T-helper 17 cell (primary cell): ENCODE measurements at places on chromosomes 1 and 21.

DNA sequence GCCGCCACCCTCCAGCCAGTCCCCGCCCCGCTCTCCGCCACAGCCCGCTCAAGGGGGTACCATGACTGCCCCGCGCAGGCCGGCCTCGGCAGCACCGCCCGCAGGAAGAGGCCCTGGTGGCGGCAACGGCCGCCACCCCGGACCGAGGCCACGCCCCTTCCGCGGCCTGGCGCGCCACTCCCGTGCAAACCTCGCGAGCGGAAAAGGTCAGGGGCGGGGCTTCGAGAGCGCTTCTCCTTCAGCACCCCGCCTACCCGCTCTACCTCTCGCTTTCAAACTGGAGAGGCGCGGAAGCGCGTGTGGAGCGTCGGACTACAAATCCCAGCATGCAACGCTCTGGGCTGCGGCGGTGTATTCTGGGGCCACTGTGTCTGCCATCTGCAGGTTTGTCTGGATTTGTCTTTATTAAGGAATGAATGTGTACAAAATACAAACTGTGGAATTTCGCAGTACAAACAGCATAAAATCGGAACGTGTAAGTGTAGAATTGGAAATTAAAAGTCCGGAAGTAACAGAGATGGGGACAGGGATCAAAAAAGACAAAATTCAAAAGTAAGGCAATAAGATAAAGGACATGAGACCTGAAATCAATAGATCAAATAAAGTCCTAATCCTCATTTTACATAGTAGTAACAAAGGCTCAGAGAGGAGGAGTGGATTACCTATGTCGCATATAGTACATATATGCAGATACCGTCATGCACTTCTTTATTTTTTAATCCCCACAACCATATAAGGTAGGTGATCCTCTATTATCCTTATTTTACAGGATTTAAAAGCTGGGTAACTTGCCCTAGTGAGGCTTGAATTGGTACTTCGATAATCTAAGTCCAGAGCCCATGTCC is 464 bp upstream of the ADSS2 start:
- peak; percentile 97 for DNase-seq

DNA sequence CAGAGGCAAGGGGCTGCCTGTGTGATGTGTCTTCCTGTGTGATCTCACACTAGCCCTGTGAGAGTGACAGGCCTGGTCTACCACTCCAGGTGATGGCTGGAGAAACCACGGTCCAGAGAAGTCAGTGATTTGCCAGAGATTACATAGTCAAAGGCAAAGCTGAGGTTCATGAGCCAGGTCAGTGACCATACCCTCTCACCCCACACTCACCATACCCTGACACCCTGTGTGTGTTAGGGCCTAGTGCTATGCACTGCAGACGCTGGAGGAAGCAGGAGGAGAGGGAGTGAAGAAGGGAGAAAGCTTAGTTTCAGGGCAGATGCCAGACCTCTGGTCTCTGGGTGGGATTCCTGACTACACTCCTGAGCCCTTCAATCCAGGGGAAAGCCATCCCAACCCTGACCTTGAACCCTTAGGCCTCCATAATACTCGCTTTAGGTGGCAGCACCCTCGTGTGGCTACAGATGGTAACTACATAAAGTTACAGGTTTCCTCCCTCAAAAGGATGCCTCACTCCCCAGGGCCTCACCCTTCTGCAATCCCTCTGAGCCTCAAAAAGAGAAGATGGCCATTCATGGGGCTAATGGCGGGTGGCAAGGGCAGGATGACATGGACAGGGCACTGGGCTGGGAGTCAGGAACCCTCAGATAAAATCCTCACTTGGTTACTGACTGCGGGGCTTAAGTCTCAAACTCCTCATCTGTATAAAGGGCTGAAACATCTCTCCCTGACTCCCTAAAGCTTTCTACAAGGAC is 20.8 kb upstream of the SDC3 start:
- DNase-seq = no peak

DNA sequence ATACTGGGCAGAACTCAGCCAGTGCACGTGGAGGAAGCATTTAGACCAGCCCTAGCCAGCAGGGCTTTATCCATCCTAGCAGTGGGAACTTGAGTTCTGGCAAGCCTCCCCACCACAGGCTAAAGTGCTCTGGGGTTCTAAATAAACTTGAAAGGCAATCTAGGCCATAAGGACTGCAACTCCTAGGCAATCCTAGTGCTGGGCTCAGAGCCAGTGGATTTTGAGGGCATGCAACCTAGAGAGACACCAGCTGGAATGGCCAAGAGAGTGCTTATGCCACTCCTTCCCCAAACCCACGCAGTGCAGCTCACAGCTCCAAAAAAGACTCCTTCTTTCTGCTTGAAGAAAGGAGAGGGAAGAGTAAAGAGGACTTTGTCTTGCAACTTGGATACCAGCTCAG is 70.5 kb upstream of the APOBEC4 start:
- no peak for DNase-seq

GRCh38 chr1:209008586-209008985 is 574.9 kb upstream of the CAMK1G start:
- no peak for DNase-seq

DNA sequence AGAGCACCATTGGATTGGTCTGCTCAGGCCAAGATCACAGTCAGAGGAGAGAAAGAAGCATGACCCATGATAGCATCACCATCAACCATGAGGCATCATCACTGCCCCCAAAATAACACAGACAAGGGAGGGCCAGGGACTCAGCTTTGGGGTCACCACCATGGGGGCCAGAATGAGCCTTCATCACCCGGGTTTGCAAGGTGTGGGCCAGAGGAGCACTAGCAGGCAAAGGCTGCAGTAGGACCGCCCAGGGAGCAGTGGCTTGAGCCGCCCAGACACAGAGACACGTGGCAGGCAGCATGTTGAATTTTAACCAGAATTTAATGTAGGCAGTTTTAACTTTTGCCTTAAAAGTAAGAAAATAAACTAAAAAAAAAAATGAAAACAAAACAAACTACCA is 53.7 kb upstream of the TMPRSS2 start:
- no peak for DNase-seq

DNA sequence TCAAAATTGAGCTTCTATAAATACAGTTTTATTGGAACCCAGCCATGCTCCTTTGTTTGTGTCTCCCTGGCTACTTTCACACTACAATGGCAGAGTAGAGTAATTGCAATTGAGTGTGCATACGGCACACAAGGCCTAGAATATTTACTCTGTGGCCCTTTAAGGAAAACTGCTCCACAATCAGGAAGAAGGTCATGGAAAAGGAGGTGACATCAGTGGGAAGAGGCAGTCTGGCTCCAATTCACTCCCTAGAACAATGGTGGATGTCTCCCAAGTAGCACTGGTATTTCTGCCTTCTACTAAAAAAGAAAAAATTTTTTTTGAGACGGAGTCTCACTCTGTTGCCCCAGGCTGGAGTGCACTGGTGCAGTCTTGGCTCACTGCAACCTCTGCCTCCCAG is 51.3 kb downstream of the KRTAP19-8 start:
- no peak for DNase-seq

DNA sequence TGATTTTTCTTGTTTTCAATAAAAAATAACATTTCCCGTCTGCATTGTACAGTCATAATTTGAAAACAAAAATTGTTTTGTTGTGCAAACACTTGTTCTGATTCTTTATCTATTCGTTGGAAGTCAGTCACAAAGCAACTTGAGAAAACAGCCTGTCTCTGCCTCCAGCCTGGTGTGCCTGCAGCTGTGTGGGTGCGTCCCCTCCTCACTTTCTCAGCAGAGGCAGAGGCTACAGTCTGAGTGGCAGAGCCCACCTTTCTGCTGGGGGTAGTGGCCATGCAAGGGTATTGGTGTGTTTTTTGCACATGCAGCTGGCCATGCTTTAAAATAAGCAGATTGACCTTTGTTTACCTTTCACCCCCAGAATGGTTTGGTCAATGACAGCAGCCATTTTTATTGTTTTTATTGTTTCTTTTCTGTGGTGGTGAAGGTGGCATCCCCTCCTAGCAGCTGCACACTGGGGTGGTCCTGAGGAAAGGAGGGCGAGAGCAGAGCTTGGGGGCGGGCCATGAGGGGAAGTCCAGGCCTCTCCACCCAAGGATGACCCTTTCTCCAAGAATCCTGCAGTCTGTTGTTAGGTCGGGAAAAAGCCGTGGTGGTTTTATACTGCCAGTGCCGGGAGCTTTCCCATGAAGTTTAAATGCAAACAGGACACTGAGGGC is 159.6 kb downstream of the PCBP3 start:
- DNase-seq = no peak

- DNase-seq = no peak
Measured at GRCh38 chr1:179586107-179586823, 5.4 kb upstream of the TDRD5 start.

DNA sequence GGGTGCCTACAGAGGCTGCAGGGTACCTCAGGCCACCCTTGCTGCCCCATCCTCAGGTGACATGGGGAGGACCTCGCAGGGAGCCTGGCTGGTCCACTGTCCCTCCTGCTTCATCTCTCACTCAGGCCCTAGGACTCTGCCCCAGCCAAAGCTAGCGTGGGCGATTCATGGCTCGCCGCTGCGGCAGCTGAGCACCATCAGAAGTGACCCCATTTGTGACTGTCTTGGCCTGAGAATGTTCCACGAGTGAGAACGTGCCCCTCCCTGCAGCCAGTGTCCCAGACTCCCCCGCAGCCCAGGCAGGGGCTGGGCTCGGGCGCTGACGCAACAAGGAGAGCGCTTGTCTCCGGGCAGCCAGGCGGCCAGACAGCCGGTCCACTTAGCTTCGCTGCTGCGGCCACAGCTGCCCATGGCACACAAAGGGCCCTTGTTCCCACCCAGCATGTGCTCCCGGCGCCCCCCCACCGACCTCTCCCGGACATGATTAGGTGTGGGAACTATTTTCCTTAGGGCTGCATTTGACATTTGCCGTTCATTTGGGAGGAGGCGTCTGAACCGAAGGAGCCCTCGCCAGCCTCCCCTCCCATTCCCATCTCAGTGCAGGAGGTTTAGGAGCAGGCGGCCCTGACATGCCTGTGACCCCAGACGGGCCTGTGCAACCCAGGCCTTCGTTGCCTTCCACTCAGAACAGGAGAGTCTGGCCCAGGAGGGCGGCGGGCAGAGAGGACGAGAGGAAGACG is 19.3 kb upstream of the POFUT2 start:
- DNase-seq = no peak

GRCh38 chr21:27033471-27033870 is 66.6 kb upstream of the ADAMTS5 start:
- no peak for DNase-seq

DNA sequence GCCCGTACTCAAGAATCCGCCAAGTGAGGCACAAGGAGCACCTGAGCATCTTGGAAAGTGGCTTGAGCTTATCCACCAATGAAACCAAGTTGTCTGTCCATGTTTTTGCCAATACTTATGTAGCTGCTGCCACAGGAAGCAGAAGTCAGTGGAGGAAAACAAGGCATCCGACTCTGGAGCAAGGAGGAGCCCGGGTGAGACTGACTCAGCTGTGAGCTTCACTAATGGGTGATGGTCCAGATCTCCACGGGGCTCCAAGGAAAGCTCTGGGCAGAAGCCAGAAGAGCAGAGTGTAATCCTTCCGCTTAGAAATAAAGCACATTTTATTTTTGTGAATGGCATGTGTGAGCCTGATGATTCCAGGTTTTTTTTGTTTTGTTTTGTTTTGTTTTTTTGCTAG is 12.3 kb upstream of the SSR2 start:
- DNase-seq = no peak

DNA sequence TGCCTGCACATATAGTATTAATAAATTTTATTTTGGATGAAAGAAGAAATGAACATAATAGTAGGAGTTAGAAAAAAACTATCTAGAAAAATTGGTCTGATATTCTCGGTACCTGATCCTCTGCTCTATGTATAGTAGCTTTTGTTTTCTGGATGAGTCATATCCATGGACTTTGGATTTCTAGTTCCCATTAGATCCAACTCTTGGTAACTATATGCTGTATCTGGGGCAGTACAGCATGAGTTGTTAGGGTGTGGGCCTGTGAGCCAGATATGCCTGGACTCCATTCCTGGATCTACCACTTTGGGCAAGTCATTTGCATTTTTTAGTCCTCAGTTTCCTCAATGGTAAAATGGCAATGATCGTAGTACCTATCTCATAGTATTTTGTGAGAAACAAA is 372.2 kb upstream of the PKN2 start:
- no peak for DNase-seq

- DNase-seq = no peak
Measured at GRCh38 chr1:225770561-225771248, 6.9 kb upstream of the SRP9 start.

DNA sequence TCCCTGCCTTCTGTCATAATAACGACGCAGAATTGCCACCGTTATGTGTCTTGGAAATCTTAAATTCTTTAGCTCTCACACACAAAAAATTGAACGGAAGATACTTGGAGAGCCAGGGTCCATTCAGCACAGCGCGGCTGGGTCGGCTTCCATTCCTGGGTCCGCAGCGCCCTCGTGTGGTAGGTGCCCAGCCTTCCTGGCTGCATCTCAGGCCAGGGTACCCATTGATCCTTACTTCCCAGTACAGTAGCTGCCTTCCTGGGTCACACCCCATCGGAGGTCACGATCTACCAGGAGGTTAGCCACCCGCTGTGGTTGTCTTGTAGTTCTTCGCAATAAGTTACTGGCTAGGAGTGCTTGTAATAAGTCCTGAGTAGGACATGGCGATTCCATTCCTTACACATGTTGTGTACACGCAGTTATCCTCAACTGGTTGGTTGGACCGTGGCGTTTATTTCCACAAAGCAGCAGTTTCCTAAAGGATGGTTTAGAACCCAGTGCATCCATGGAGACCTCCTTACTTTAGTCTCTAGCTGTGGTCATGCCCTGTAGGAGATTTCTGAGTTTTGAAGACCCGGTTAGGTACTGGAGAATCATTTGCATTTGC is 9.9 kb upstream of the MTARC1 start:
- DNase-seq = peak; percentile 35

DNA sequence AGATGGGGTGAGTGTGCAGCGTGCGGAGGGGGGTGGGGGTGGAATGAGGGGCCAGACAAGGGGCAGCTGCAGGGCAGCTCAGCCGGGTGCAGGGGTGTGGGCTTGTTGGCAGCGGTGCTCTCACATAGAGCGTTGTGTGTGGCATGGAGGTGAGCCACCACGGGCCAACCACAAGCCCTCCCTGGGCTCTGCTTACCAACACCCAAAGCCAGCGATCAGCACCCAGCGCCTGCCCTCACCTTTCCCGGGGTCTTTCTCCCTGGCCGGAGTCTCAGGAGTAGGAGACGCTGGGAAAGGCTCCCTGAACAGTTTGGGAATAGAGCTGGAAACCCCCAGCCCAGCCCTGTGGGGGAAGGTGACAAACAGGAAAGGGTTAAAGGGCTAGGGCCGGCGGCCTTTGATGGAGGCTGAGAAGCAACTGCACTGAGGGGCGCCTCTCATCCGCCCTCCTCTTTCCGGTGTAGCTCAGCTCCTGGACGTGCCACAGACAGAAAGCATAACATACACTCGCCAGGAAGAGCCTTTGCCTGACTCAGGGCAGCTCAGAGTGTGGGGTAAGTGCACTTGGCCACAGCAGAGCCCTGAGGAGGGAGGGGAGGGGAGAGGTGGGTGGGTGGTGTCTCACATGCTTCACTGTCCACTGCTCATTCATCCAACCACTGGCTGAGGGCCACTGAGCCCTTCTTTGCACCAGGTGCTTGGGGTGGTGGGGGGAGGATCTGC is 577 bp downstream of the IKBKE start:
- DNase-seq = no peak
